T-cell (primary cell): ENCODE measurements at places on chromosomes 1 and 21.

GRCh38 chr1:203378556-203379245 is 27.8 kb upstream of the FMOD start:
- peaks cover 2% of the 10 kb centered on the region for H3K27me3 ChIP-seq
- H3K36me3 ChIP-seq = no peaks in the 10 kb centered on the region
- H3K4me3 ChIP-seq = no peak overlapping the region
- H3K27ac ChIP-seq = no peak overlapping the region
- no peak for DNase-seq

DNA sequence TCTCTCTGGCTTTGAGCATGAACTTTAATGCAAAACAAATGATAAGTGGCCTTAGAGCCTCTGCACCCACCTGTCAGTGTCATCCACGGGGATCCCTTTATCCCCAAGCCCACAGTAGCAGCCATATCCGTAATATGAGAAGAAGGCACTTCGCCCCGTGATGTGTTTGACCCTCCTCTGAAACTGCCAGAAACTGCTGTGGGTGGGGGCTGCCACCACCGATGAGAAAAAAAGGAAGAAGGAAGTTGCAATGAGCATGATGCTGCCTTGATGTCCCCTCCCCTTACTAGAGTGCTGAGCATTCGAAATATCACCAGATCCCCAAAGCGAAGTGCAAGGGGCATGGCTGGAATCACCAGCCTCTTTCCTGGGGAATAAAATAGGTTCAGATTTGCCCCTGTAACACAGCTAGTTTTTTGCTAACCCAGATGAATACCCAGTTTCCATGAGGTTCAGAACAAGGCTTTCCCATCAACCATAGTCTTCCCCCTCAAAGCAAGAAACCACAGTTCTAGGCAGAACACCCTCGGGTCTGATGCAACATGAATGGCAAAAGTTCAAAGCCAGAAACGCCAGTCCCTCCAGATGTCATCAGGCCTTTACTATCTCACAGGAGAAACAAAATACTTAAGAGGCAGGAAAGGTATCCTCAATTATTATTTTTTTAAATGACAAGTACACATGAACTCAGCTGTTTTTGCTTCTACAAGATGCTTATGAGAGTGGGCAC is 10.8 kb upstream of the UBXN10 start:
- H3K27ac ChIP-seq = no peak overlapping the region
- H3K27me3 ChIP-seq = no peaks in the 10 kb centered on the region
- H3K36me3 ChIP-seq = no peaks in the 10 kb centered on the region
- no peaks in the 10 kb centered on the region for H3K4me1 ChIP-seq
- no peak for DNase-seq

- peak overlapping the region; percentile 52 for H3K4me3 ChIP-seq
- no peaks in the 10 kb centered on the region for H3K36me3 ChIP-seq
- no peak for DNase-seq
- no peaks in the 10 kb centered on the region for H3K4me1 ChIP-seq
- peaks cover 28% of the 10 kb centered on the region for H3K27me3 ChIP-seq
Measured at GRCh38 chr1:152109231-152109997, 5.8 kb downstream of the TCHH start.

DNA sequence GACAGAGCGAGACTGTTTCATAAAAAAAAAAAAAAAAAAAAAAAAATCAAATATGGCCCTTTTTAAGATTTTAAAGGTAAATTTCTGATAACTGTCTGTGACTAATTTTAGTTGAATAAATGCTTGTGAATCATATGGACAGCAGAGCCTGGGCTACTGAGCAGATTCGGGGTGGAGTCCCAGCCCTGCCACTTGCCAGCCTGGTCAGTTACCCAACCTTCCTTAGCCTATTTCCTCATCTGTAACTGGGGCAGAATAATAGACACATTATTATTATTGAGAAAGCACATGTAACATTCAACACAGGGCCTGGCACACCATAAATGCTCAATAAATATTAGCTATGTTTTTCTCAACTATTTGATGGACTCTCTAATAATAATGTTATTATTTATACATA is 11.2 kb upstream of the H3-3A start:
- no peak for DNase-seq
- H3K4me1 ChIP-seq = no peaks in the 10 kb centered on the region
- H3K4me3 ChIP-seq = no peak overlapping the region
- no peaks in the 10 kb centered on the region for H3K36me3 ChIP-seq

GRCh38 chr1:28136922-28137613 is 39.4 kb downstream of the PTAFR start:
- peaks cover 2% of the 10 kb centered on the region for H3K27me3 ChIP-seq
- no peaks in the 10 kb centered on the region for H3K36me3 ChIP-seq
- no peak for DNase-seq
- no peak overlapping the region for H3K4me3 ChIP-seq
- H3K27ac ChIP-seq = no peak overlapping the region

GRCh38 chr1:167248707-167249642 is 28.3 kb downstream of the POU2F1 start:
- H3K36me3 ChIP-seq = no peaks in the 10 kb centered on the region
- no peak overlapping the region for H3K4me3 ChIP-seq
- DNase-seq = no peak
- H3K4me1 ChIP-seq = no peaks in the 10 kb centered on the region

GRCh38 chr1:37995751-37996345 is 6.0 kb upstream of the SF3A3 start:
- peaks cover 4% of the 10 kb centered on the region for H3K27me3 ChIP-seq
- peaks cover 2% of the 10 kb centered on the region for H3K36me3 ChIP-seq
- H3K27ac ChIP-seq = peak overlapping the region; percentile 40

DNA sequence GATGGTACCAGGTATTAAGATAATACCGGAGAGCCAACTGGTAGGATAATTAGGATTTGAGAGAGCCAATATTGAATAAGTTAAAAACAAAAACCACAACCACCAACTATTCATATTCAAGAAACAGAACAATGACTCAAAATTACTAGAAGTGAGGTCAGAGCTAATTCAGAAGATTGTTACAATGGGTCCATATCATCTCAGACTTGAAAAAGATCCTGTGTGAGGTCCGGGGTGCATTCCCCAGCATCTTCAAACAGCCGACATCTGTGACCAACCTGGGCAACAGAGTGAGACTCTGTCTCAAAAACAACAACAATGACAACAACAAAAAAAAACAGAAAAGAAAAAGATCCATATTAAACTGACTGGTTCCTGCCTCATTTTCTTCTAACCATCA is 18.6 kb downstream of the AK2 start:
- no peak overlapping the region for H3K4me3 ChIP-seq
- no peaks in the 10 kb centered on the region for H3K27me3 ChIP-seq
- H3K36me3 ChIP-seq = peaks cover 8% of the 10 kb centered on the region
- DNase-seq = no peak
- no peak overlapping the region for H3K27ac ChIP-seq

DNA sequence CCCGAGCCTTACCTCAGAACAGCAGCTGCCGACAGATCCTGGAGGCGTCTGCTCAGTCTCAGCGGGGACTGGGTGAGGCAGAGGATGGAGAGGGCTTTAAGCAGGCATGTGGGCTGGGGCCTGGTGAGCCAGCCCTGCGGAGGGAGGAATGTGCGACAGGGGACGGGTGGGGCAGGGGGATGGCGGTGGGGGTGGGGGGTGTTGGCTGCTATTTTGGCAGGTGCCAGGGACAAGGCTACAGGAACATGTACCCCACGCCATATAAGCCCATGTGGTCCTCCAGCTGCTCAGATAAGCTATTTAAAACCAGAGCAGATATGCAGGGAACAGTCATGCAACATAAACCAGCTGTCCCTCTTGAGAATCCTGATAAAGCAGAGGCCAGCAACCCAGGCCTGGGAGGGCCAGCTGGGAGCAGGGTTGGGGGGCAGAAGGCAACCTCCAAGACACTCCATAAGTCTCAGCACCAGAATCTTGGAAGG is at the start of gene TNNT2:
TSS of gene TNNT2 (minus strand) at position 70 of the 482 bp plus-strand sequence. CDS start 4,426 bp downstream, outside the sequence.
- no peak for DNase-seq
- H3K4me1 ChIP-seq = no peaks in the 10 kb centered on the region
- H3K27ac ChIP-seq = no peak within 1 kb of the TSS
- no peak within 1 kb of the TSS for H3K4me3 ChIP-seq

DNA sequence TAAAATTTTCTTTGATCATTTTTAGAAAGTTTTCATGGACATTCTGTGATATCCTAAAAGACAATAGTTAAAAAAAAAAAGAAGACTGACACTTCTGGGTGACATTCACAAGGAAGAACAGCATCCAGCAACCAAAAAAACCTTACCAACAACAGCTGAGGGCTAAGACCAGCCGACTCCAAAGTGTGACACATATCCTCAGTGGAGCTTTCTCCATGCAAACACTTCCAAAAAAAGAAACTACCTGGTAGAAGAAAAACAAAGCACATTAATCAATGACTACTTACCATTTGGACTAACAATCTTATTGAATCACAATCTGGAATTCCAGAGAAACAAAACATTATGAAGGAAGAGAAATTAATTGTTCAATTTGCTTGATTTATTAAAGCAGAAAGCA is 88.2 kb downstream of the IARS2 start:
- DNase-seq = no peak
- H3K27ac ChIP-seq = no peak overlapping the region
- H3K4me3 ChIP-seq = no peak overlapping the region
- no peaks in the 10 kb centered on the region for H3K27me3 ChIP-seq
- no peaks in the 10 kb centered on the region for H3K4me1 ChIP-seq

DNA sequence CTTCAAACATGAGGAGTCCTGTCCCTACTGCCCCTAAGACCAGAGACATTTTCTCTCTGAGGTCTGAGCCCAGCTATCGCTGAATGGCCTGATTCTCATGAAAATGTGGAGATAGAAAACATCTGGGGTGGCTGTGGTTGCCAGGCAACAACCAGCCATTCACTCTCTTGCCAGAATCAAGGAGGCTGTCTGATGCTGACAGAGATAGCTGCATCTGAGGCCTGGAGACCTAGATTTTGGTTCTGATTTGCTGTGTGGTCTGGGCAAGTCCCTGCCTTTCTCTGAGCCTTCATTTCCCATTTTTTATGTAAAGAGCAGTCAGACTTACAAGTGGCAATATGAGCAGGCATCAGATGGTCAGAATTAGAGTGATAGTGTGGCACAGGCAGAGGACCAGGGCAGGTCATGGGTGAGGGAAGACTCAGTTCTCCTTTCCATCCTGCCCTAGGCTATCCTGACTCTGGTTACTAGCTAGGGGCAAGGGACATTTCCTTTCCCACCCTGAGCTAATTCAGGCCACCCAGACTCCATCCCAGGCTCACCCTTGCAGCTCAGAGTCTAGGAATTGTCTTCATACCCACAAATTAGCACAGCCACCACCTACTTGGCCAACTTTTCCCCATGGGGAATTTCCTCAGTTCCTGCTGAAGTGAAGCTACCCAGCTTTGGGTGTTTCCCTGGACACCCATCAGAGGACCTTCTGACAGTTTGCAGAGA is 20.0 kb upstream of the RNF19B start:
- peaks cover 12% of the 10 kb centered on the region for H3K4me1 ChIP-seq
- peak; percentile 33 for DNase-seq
- no peak overlapping the region for H3K4me3 ChIP-seq
- peak overlapping the region; percentile 95 for H3K27ac ChIP-seq
- H3K36me3 ChIP-seq = no peaks in the 10 kb centered on the region
- H3K27me3 ChIP-seq = no peaks in the 10 kb centered on the region

DNA sequence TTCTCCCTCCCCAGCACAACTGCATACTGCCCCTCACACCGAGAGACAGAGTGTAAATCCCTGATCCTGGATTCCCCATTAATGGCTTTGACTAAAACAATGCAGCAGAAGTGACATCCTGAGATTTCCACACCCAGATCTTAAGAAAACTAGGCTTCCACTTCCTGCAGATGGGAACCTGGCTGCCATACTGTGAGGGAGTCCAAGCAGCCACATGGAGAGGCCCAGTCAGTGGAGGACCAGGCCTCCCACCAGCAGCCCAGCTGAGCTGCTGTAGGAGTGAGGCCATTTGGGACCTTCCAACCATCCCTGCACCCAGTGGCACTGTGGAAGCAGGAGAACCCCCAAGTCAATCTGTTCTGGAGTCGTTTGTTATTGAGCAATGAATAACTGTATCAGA is 120.6 kb downstream of the CRYAA start:
- H3K27me3 ChIP-seq = no peaks in the 10 kb centered on the region
- H3K4me1 ChIP-seq = no peaks in the 10 kb centered on the region
- no peaks in the 10 kb centered on the region for H3K36me3 ChIP-seq
- no peak for DNase-seq

DNA sequence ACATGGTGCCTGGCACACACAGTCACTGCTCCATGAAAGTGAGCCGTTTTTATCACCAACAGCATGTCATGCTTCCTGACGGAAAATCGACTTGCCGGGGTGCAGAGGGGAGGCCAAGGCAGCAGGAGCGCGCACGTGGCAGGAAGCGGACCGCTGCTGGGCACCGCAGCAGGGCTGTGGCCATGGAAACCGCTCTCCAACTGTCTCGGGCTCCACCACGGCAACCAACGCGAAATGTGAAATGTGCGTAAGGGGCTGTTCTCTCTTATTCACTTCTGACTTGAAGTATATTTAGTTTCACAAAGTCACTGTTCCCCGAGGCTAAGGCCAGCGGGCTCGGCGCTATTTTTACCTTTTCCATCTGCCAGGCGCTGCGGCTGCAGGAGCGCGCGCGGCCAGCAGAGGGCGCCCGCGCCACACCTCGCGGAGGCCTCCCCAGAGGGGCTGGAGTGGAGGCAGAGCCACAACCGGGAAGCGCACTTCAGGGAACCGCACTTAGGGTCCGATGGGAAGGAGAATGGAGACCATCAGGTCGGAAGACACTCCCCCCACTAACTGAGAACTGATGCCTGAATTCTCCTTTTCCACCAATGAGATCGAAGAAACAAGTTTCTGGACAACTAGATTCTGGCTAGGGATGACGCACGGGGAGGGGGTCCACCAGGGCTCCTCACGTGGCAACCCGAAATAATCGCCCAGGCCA is 19.7 kb downstream of the RCC2 start:
- peaks cover 20% of the 10 kb centered on the region for H3K36me3 ChIP-seq
- H3K27me3 ChIP-seq = no peaks in the 10 kb centered on the region
- H3K4me3 ChIP-seq = no peak overlapping the region

DNA sequence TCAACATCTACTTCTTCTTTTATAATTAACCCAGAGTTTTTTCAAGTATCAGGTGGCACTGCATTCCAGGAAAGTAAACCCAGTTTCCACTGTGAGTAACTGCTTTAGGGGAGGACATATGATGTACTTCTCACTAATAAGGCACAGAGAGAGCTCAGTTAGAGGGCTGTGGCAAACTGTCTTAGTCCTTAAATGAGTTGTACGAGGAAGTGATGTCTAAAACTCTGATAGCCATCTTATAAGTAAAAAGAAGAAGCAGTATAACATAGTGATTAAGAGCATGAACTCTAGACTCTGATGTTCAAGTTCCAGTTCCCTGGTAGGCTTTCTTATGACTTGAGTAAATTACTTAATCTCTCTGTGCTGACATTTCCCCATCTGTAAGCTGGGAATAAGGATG is 58.7 kb upstream of the PTGS2 start:
- no peaks in the 10 kb centered on the region for H3K36me3 ChIP-seq
- H3K27me3 ChIP-seq = no peaks in the 10 kb centered on the region
- DNase-seq = no peak
- H3K27ac ChIP-seq = no peak overlapping the region

DNA sequence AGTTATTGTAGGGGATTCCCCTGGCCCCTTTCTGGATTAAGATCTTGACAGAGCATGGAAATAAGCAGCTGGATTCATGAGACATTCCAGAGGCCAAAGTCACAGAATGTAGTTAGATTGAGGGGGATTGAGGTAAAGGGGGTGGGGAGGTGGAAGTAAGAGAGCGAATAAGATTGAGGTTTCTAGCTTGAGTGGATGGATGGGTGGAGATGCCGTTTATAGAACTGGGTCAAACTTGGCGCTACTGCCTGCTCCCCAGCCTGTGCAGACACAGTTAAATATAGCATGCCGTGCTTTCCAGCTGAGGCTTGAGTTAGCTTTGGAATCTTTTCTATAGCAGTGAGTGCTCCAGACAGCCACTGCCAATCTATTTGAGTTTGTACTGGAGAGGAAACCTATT is 85.7 kb downstream of the DYRK1A start:
- no peak overlapping the region for H3K4me3 ChIP-seq
- peaks cover 8% of the 10 kb centered on the region for H3K36me3 ChIP-seq
- H3K4me1 ChIP-seq = peaks cover 47% of the 10 kb centered on the region
- DNase-seq = no peak
